Psoas muscle (tissue), 8 donors: ENCODE measurements at places on chromosomes 3 and 15. TPM values are rescaled to one million over a fixed set of nuclear protein-coding genes. Genes with fewer than 3 reads are reported as not detected.

Gene FGF12
- 0.81 TPM for total RNA-seq

Gene HYAL1
- total RNA-seq, result 16.7 TPM

Gene CKMT1A
- not detected for total RNA-seq

Gene WNT5A
- 2.8 TPM for total RNA-seq

Gene CDC25A
- total RNA-seq, result 0.46 TPM

Gene SLC9C1
- 0.32 TPM for total RNA-seq

Gene GOLGA6A
- 1.1 TPM for total RNA-seq

Gene PBRM1
- total RNA-seq, result 39.2 TPM

Gene IQCH
- 1.0 TPM for total RNA-seq

Gene INKA1
- total RNA-seq, result 2.2 TPM

Gene UBE2Q2
- total RNA-seq, result 14.0 TPM

Gene MESP1
- total RNA-seq, result 33.6 TPM

Gene MUC4
- total RNA-seq, result not detected

Gene TUSC2
- total RNA-seq, result 31.5 TPM

Gene MUC13
- total RNA-seq, result not detected
